ENCODE measurements at places on chromosomes 2 and 18.

DNA sequence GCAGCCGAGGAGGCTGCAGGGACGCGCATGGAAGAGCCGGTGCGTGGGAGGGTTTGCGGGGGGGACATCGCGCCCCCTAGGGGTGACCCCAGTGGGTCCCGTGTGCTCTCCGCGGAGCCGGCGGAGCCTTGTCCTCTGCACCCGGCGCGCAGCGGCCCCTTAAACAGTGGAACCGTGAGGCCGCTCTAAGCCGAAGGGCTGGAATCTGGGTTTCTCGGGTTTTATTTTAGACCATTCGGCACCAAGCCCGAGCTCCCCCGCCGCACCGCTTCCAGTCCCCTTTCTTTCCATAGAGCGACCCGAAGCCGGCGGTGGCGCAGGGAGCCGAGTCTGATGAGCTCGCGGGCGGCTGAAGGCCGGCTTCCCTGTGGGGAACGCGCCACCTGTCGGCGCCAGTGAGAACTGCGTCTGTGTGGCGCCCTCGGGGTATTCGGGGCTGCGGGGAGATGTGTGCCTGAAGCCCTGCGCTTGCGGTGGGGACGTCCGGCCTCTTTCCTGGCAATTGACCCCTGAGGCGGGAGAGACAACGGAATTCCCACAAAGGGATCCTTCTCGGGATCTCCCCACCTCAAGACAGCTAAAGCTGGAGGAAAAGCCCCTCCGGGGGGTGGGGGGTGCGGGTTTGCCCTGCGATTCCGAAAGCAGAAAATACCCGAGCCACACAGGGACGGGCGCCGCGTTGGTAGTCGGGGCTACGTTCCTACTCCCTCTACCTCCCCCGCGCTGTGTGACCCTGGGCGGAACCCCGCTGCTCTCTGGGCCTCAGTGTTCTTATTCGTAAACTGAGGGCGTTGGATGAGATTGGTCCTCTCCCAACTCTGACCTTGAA is 8.2 kb upstream of the EN1 start:
- peak; percentile 61 for DNase-seq

GRCh38 chr18:21242141-21242779 is at the start of gene GREB1L:
Gene GREB1L (plus strand): TSS chr18:21242232. CDS start chr18:21383519, 141,287 bp downstream.
- DNase-seq, result peak; percentile 72

- peak; percentile 45 for DNase-seq
Measured at GRCh38 chr2:177171418-177171865, 41.2 kb upstream of the HNRNPA3 start.

- peak; percentile 52 for DNase-seq
Measured at GRCh38 chr18:78542204-78542603, 437.4 kb upstream of the SALL3 start.

DNA sequence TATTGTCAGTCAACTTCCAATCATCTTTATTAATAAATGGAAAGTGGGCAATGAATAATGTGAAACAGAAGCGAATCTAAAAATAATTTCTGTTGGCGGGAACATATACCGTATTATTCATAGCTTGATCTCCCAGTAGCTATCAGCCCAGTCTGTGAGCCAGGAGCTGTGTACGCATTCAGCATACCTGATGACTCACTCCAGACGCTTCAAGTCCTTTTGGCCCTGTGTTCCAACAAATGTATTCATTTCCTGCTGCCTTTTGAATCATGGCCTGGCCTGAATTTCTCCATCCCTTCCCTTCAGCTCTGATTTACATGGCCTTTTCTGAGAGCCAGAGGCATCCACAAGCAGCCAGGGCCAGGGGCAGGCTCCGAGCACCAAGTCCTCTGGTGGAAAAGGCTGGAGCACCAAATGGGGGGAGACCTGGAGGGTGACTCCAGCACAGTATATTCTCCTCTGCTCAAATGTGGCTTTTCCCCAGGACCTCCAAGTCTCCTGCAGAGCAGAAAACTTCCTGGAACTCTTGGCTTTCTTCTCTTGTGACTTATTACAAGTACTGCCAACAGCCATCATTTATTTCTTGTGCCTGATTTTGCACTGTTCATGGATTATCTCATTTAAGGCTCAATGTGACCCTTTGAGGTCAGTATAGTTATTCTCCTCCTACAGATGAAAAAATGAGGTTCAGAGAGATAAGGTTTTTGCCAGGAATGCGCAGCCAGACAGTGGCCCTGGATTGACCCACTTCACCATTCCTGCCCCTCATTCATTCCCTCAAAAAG is 108.7 kb downstream of the EN1 start:
- no peak for DNase-seq

- no peak for DNase-seq
Measured at GRCh38 chr2:196274387-196274809, 103.0 kb upstream of the STK17B start.

DNA sequence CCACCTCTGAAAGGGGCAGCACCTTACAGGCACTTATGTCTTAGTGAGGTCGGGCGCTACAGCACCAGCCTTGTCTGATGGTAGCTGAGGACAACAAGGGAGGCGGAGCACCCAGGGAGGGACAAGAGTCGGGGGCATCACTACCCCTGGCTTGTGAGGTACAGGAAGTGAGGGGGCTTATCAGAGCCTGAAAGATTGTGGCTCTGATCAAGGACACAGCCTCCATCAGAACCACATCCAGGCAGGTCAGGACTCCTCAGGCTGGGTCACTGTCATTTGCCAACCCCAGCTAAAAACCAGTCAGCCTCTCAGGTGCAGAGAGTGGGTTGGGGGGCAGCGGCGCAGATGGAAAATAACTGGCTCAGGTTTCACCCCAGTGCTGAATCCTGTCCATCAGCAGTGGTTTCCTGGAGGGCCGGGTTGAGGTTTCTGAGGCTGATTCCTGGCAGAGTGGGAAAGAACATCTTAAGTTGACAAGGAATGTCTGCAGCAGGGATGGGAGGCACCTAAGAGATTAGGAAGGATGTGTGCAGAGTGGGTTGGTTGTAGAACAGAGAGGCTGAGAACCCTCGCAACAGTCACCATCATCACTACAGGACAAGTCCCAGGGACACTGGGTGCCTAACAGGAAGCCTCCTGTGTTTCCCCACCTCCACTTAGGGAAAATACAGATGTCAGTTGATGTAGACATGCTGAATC is 45.3 kb downstream of the FBLN7 start:
- no peak for DNase-seq

GRCh38 chr2:150466741-150467620 is 20.5 kb downstream of the RND3 start:
- no peak for DNase-seq

GRCh38 chr2:187475499-187476248 is 27.6 kb upstream of the CALCRL start:
- no peak for DNase-seq

GRCh38 chr2:238403632-238404405 is 22.9 kb upstream of the ASB1 start:
- no peak for DNase-seq

DNA sequence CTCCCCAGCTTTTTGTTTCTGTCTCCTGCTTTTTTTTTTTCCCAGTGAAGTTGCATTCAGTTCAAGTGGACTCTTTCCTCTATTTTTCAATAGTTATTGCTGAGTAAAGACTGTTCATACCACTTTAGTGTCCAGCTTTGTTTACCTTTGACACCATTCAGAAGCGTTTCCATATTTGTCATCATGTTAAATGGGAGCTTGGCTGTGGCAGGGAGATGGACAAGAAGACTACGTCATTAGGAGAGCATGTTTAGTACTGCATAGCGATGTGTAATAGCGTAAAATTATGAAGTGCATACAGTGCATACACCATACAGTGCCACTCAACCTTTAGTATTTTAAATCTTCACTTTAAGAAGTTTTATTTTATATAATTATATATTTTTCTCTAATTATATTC is 655.9 kb downstream of the DCC start:
- no peak for DNase-seq

- no peak for DNase-seq
Measured at GRCh38 chr2:118216224-118216623, 128.0 kb downstream of the INSIG2 start.

DNA sequence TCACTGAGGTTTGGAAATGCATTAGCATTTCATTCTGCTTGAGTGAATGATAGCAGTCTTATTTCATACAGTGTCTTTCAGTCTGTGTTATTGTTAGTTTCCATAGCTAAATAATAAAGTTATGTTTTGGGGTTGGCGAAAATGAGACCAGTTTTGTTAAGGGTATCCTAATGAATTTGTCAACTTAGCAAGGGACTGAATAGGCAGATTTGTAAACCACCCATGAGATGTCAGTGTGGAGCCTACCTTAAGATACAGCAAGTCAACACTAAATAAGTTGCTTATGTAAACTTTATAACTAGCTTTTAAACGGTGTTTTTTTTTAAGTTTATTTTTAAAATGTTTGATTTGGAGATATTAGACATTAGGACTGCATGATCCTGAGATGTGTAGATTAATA is 11.9 kb downstream of the NAPG start:
- no peak for DNase-seq

- peak; percentile 14 for DNase-seq
Measured at GRCh38 chr2:85353876-85354285, 447 bp downstream of the RETSAT start.

DNA sequence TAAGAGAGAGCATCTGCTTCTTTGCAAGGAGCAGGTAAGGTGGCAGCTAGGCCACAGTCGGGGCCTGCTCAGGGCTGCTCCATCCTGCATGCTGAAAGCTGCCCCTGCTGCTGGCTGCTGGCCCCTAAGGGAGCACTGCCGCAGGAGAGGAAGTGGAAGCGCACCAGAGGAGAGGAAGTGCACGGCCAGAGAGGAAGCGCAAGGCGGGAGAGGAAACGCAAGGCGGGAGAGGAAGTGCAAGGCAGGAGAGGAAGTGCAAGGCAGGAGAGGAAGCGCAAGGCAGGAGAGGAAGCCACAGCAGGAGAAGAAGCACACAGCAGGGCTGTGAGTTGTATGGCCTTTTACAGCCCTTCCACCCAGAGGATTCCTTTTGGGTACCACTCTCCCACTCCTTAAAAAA is 539.0 kb upstream of the TNP1 start:
- no peak for DNase-seq

DNA sequence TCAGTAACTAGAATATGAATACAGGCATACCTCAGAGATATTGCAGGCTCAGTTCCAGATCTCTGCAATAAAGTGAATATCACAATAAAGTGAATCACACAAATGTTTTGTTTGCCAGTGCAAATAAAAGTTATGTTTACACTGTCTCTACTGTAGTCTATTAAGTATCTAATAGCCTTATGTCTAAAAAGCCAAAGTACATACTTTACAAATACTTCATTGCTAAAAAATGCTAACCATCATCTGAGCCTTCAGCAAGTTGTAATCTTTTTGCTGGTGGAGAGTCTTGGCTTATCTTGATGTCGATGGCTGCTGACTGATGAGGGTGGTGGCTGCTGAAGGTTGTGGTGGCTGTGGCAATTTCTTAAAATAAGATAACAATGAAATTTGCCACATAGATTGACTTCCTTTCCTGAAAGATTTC is 159.4 kb downstream of the MYO1B start:
- no peak for DNase-seq

DNA sequence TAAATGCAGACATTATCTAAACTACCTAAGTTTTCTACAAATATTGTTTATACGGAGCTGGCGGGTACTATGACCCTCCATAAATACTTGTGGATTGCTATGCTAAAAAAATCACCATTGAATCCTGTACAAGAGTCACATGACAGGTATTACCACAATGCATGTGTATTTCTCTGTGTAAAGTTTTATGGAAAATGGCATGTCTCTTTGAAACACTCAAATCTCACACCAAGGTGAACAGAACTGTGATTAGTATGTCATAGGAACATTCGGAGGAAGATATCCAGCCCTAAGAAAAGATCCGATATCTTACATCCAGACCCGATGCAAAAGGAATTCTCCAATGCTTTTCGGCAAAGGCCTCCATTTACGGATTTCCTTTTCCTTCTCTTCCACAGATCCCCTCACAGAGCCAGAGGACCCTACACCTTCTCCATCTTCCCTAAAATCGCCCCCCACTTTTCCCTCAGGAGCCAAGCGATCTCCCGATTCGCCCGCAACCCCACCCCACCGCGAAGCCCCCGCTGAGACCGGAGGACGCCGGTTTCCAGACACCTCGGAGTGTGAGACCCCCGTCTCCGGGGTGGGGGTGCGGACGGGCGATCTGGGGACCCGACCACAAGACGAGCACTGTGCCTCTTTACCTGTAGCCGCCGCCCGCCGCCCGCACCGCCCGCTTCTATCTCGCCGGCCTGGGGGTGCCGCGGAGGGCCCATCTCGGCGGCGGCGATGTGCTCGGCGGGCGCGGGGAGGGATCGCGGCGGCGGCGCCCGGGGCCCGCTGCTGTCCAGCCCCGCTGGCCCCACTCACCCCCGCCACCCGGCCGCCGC is 1.2 kb downstream of the SAP130 start:
- no peak for DNase-seq

DNA sequence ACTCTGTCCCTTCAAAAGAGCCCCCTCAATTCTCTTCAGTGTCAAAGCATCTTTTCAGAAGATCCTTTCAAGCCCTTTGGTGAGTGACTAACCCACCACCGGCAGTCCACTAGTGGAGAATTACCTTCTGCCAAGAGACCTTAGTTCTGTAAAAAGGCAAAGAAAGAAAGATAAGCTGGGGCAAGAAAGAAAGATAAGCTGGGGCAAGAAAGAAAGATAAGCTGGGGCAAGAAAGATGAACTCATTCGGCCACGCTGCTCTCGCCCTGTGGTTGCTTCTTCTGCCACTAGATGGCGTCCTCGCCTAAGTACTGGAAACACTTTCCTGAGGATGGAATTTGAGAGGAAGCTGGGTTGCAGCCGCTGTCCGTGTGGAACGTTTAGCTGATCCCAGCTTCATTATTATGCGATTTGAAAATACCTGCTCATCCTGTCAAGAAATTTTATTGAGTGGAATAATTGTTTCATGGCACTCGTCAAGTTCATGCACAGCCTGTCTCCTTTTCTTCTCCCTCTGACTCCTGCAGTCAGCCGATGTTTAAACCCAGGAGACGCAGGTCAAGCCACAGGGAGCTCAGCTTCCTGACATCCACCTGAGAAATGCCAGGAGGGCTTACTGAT is 17.3 kb upstream of the ANXA4 start:
- DNase-seq, result peak; percentile 81
